Activated B cell treated with CpG ODN at 0.5 μM for 24 hours (primary cell): ENCODE measurements at places on chromosomes 11 and 22. TPM values are rescaled to one million over a fixed set of nuclear protein-coding genes. Genes with fewer than 3 reads are reported as not detected.

DNA sequence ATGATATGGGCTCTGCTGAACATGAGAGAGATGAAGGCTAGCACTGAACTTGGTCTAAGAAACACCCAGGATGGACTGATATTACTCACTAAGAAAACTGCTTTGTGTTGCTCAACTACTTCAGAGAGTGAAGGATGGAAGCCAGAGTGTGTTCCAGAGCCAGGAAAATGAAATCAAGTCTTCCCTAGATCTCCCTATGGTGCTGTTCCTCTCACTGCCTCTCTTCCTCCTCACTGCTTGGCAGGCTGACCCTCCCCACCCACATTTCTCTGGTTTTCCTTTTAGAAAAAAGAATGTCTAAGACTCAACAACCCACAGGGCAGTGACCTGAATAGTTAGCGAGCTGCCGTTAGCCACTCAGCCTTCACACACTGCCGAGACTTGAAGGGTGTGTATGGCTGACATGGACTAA, 65.6 kb downstream of the CCDC81 start:
- no peaks in the 10 kb centered on the region for H3K36me3 ChIP-seq
- no peaks in the 10 kb centered on the region for H3K27me3 ChIP-seq
- no peak overlapping the region for H3K27ac ChIP-seq
- no peak overlapping the region for H3K4me3 ChIP-seq

DNA sequence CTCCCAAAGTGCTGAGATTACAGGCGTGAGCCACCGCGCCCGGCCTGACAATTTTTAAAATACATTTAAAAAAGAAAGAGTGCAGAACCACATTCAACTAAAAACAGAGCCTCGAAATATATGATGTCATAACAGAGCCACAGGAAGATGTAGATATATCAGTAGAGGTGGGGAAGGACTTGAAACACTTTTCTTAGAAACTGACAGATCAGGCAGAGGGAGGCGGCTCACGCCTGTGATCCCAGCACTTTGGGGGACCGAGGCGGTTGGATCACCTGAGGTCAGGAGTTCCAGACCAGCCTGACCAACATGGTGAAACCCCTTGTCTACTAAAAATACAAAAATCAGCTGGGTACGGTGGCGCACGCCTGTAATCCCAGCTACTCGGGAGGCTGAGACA, 7.0 kb downstream of the MLC1 start:
- no peak overlapping the region for H3K27ac ChIP-seq
- no peaks in the 10 kb centered on the region for H3K36me3 ChIP-seq
- no peak overlapping the region for H3K4me3 ChIP-seq
- DNase-seq: no peak

GRCh38 chr11:44595006-44595405, 29.5 kb downstream of the CD82 start:
- H3K4me1 ChIP-seq: peaks cover 90% of the 10 kb centered on the region
- H3K27ac ChIP-seq: peak overlapping the region; percentile 94
- H3K4me3 ChIP-seq: peak overlapping the region; percentile 56
- H3K27me3 ChIP-seq: no peaks in the 10 kb centered on the region

OR2AG1 gene
- total RNA-seq: not detected in 2 replicates

HTR3B gene
- 0.10 and 0.22 TPM in 2 replicates for total RNA-seq

BLID gene
- not detected in 2 replicates for total RNA-seq

MTMR3 gene
- total RNA-seq: 34.8 and 36.6 TPM in 2 replicates

CBLIF gene
- not detected in 2 replicates for total RNA-seq

PANX3 gene
- total RNA-seq: not detected in 2 replicates
